ENCODE measurements at places on chromosomes 5 and 9. TPM values are rescaled to one million over a fixed set of nuclear protein-coding genes. Genes with fewer than 3 reads are reported as not detected.

DNA sequence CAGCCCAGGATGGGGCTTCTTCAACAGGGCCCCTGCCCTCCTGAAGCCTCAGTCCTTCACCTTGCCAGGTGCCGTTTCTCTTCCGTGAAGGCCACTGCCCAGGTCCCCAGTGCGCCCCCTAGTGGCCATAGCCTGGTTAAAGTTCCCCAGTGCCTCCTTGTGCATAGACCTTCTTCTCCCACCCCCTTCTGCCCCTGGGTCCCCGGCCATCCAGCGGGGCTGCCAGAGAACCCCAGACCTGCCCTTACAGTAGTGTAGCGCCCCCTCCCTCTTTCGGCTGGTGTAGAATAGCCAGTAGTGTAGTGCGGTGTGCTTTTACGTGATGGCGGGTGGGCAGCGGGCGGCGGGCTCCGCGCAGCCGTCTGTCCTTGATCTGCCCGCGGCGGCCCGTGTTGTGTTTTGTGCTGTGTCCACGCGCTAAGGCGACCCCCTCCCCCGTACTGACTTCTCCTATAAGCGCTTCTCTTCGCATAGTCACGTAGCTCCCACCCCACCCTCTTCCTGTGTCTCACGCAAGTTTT, 23.6 kb downstream of the PCDHGC5 start:
- H3K4me3 ChIP-seq, result peak overlapping the region; percentile 71
- peaks cover 19% of the 10 kb centered on the region for H3K36me3 ChIP-seq

- no peak overlapping the region for H3K4me3 ChIP-seq
- peaks cover 12% of the 10 kb centered on the region for H3K27me3 ChIP-seq
- no peak overlapping the region for H3K27ac ChIP-seq
- no peak for DNase-seq
- no peaks in the 10 kb centered on the region for H3K4me1 ChIP-seq
Measured at GRCh38 chr5:172524573-172525021, 70.3 kb upstream of the SH3PXD2B start.

DNA sequence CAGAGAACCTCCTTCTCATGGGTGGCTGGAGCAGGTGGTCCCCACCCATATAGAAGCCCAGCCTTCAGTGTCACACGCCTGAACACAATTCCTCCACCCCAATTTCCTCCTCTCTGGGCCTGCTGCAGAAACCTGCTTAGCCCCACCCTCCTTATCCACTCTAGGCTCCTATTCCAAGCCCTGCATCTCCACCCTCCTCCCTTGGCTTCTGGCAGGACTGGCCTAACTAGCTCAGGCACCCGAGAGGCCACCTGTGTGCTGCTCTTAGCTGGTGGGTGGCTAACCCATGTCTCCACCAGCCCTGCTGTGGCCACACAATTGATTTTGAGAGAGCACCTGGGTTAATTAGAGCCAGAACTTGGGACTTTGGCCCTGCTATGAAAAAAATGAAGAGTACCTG, 77.3 kb upstream of the ATP10B start:
- H3K4me3 ChIP-seq, result no peak overlapping the region
- no peaks in the 10 kb centered on the region for H3K36me3 ChIP-seq
- H3K27me3 ChIP-seq, result no peaks in the 10 kb centered on the region
- no peak overlapping the region for H3K27ac ChIP-seq
- no peak for DNase-seq

DNA sequence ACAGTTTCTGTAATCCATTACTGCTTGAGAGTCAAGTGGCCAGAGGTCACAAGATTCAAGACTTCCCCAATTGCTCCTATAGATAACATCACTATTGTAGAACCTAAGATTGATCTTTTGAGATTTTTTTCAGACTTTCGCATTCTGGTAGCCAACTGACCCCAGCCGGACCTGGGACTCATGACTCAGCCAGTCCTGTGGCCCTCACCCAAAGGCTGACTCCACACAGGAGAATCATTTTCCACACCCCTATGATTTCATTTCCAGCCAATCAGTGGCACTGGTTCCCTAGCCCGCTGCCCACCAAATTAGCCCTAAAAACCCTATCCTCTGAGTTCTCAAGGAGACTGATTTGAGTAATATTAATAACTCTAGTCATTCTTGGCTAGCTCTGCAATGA, 36.2 kb downstream of the TARS1 start:
- H3K4me1 ChIP-seq, result no peaks in the 10 kb centered on the region
- no peak overlapping the region for H3K4me3 ChIP-seq

DNA sequence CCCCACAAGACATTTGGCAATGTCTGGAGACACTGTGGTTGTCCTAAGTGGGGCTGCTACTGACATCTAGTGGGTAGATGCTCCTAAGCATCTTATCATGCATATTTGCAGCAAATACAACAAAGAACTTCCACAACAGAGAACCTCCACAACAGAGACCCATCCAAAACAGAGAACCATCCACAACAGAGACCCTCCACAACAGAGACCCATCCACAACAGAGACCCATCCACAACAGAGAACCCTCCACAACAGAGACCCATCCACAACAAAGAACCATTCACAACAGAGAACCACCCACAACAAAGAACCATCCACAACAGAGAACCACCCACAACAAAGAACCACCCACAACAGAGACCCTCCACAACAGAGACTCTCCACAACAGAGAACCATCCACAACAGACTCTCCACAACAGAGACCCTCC, 32.8 kb downstream of the ARPC5L start:
- no peak overlapping the region for H3K4me3 ChIP-seq
- peak; percentile 29 for DNase-seq
- H3K27me3 ChIP-seq, result no peaks in the 10 kb centered on the region
- H3K27ac ChIP-seq, result no peak overlapping the region
- peaks cover 11% of the 10 kb centered on the region for H3K4me1 ChIP-seq

DNA sequence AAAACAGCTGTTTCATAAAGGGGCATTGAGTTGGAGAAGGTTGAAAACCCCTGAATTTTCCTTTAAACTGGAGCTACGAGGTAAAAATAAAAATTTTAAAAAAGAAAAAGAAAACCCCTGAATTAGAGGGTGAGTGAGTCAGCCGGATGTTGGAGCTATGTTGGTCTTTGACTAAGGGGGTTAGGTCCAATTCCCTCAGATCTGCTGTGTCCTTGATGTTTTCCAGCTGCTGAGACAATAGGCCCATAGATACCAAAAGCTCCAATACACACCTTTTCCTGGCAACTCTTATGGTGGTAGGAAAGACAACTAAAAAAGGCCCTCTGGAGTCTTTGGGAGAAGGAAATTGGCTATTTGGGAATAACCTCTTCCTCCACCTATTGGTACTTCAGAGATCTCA, 79.4 kb upstream of the SAP30L start:
- H3K4me3 ChIP-seq, result no peak overlapping the region
- no peaks in the 10 kb centered on the region for H3K27me3 ChIP-seq
- peaks cover 5% of the 10 kb centered on the region for H3K36me3 ChIP-seq
- H3K4me1 ChIP-seq, result peaks cover 2% of the 10 kb centered on the region

Gene EMB
- 90.2 TPM for total RNA-seq

DNA sequence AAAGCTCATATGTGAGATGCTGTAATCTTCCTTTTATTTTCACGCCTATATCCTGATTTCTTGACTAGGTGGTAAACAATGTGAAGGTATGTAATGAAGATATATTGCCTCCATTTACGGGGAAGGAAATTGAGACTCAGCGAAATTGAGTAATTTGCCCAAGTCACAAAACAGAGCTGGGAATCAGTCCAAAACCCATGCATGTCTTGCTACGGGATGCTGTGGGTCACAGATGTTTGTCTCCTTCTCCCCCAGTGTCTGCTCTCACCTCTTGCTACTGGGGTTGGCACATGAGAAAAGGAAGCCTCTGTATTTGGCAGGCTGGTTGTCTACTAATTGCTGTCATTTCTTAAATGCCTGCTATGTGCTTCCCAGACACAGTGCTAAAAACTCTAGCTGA, 53.7 kb upstream of the TEX48 start:
- no peak for DNase-seq
- peak overlapping the region; percentile 12 for H3K4me3 ChIP-seq
- H3K36me3 ChIP-seq, result peaks cover 2% of the 10 kb centered on the region
- peak overlapping the region; percentile 75 for H3K27ac ChIP-seq

DNA sequence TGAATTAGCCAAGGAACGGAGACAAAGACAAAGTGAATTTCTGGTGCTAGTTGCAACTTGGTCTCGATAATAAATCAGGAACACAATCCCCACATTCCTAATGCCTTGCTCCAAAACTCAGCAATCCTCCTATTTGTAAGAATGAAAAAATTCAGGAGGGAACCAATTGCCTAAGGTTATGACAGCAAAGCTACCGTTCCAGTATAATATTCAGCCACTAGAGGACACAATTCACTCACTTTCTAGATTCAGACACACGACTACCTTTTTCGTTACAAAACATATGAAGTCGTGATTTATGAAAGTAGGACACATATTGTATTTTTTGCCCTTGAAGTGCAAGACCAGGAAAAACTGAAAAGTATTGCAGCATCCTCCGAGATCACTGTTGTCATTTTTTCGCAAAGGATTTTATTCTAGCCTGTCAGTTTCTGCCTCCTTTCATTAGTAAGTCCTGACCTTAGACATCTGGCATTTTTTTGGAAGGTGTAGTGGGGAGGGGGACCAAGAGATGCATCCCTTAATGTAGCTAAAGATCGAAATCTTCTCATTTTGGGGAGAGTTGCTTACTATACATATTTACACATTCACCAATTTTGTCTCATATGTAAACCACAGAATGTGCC, 133.1 kb downstream of the DOCK8 start:
- DNase-seq, result no peak
- H3K4me1 ChIP-seq, result peaks cover 31% of the 10 kb centered on the region
- H3K27me3 ChIP-seq, result no peaks in the 10 kb centered on the region
- H3K4me3 ChIP-seq, result no peak overlapping the region

DNA sequence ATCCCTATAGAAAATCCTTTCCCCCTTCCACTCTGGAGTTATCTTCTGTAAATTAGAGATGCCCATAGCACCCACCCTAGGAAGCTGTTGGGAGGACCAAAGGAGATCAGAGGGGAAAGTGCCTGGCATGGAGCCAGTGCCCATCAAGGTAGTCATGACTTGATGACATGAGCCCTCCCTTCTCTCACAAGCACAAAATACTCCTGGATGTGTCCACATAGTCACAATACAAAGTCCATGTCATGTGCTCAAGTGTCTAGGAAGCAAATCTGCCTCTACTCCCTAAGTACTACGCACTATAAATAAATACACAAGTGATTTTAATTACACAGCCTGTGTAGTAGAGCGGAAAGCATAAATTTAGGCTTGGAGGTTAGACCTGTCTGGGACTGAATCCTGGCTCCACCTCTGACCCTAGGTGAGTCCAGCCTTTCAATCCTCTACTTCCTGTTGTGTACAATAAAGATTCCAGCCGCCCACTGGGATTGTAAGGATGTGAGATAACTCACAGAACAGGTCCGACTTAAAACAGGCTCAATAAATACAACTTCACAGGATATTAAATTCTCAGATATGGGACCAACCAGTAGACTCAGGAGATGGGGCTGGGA, 30.6 kb downstream of the TTC39B start:
- no peaks in the 10 kb centered on the region for H3K27me3 ChIP-seq
- peaks cover 2% of the 10 kb centered on the region for H3K36me3 ChIP-seq
- H3K4me1 ChIP-seq, result peaks cover 32% of the 10 kb centered on the region
- no peak for DNase-seq
- H3K4me3 ChIP-seq, result no peak overlapping the region
- H3K27ac ChIP-seq, result no peak overlapping the region

DNA sequence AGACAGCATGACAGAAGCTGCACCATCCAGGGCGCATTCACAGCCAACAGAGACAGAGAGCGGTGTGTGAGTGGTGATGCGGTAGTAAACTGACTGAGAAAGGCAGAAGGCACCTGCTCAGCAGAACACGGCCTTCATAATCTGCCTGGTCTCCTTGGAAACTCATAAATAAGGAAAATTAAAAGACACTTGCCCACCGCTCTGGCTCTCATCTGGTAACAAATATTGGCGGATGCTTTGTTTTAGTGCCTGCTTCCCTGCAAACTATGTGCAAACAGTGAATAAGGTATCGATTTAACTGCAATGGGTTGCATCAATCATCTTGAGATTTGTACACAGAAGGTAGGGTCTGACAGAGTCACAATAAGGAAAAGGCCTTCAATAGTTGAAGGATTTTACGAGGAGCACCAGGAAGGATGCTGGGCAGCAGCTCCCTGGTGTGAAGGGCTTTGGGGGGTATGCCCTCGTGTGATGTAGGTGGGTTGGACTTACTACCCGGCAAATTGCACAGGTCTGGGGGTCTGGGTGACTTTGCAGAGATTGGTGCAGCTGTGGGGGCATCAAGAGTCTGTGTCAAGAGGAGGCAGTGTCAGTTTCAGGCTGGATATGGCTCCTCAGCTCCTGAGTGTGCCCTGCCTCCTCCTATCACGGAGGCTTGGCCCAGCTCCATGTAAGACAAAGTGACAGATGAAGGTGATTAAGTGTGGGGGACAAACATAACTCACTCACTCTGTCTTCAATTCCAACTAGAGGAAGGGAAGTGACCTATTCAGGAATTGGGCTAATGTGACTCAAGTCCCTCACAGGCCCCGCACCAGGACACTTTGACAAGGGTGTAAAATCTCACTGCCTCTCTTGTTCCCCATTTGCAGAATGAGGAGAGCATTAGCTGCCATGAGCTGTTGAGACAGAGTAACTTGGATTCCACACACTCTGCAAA, 166.7 kb downstream of the ICE1 start:
- H3K27me3 ChIP-seq, result peaks cover 11% of the 10 kb centered on the region
- no peak overlapping the region for H3K4me3 ChIP-seq
- no peaks in the 10 kb centered on the region for H3K4me1 ChIP-seq

- DNase-seq, result peak; percentile 86
- no peaks in the 10 kb centered on the region for H3K36me3 ChIP-seq
- peak overlapping the region; percentile 97 for H3K4me3 ChIP-seq
- H3K27me3 ChIP-seq, result peaks cover 2% of the 10 kb centered on the region
- peak overlapping the region; percentile 87 for H3K27ac ChIP-seq
Measured at GRCh38 chr9:94030318-94031179, 53.7 kb upstream of the PTPDC1 start.

DNA sequence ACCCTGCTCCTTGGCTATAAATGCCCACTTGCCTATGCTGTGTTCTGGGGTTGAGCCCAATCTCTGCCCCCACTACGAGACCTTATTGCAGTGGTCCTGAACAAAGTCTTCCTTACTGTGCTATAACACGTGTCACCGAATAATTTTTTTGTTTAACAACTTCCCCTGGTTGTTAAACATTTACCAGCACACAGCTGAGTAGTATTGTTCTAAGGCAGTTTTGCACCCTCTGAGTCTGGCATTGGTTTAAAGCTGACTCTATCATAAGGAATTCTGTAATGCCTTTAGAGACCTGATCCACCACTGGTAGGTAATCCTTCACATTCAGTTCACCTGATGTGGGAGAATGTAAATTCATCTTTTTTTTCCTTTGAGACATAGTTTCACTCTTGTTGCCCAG, 25.6 kb upstream of the ANKRD31 start:
- H3K27me3 ChIP-seq, result peaks cover 7% of the 10 kb centered on the region
- no peak for DNase-seq
- no peaks in the 10 kb centered on the region for H3K36me3 ChIP-seq
- H3K4me1 ChIP-seq, result no peaks in the 10 kb centered on the region
- no peak overlapping the region for H3K27ac ChIP-seq

Gene PCDHB8
- total RNA-seq, result not detected

- H3K4me1 ChIP-seq, result peaks cover 61% of the 10 kb centered on the region
- H3K4me3 ChIP-seq, result no peak overlapping the region
- no peaks in the 10 kb centered on the region for H3K27me3 ChIP-seq
- no peak for DNase-seq
- no peaks in the 10 kb centered on the region for H3K36me3 ChIP-seq
Measured at GRCh38 chr5:170337045-170337733, 39.6 kb upstream of the LCP2 start.

Gene CDKN2A
- 3.9 TPM for total RNA-seq

All from activated CD4-positive, alpha-beta memory T cell treated with anti-CD3 and anti-CD28 coated beads for 36 hours (primary cell).